Naive B cell (primary cell): ENCODE measurements at places on chromosomes 2 and 18.

GRCh38 chr2:181972431-181973170 is 13.1 kb upstream of the PPP1R1C start:
- DNase-seq: no peak

- no peak for DNase-seq
These were observed 638.5 kb downstream of the CNTNAP5 start for GRCh38 chr2:124663645-124663997.

DNA sequence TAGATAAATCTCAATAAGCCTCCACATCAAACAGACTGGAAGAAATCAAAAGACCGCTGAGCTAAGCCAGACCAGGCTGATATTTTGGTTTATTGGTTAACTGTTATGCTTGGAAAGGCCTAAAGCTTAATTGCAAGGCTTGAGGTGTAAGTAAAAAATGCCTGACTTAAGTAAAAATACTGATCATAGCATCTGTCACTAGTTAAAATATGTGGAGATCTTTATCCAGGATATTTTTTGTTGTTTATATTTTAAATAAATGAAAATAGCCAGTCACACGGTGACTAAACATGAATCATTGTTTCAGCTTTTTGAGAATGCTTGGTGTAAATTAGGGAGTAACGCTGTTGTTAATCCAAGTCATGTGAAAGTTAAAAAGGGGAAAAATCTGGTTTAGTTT is 127.9 kb downstream of the THADA start:
- no peak for DNase-seq

- no peak for DNase-seq
These were observed 19.2 kb downstream of the ABI2 start for GRCh38 chr2:203347375-203347774.
